ENCODE measurements at places on chromosomes 6 and 20.

GRCh38 chr6:71106276-71106675, 149.4 kb upstream of the B3GAT2 start:
- DNase-seq: no peak

GRCh38 chr6:72260489-72260888, 361.4 kb upstream of the KCNQ5 start:
- peak; percentile 48 for DNase-seq

GRCh38 chr6:12395898-12396297, 105.7 kb downstream of the EDN1 start:
- DNase-seq: no peak

DNA sequence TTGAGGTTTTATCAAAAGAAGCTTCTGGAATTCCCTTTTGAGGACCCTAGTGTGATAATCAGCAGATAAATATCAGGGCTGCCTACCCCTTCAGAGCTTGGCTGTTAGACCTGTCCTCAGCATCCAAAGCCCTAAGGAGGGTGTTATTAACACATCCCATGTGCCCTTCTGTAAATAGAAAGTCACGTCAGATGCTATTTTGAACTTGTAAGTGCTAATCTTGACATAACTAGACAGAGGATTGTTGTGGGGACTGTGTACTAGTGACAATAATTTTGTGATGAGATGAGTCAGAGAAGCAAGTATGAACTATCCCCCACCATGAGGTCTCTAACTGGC, 4.9 kb upstream of the LAMA4 start:
- DNase-seq: no peak

DNA sequence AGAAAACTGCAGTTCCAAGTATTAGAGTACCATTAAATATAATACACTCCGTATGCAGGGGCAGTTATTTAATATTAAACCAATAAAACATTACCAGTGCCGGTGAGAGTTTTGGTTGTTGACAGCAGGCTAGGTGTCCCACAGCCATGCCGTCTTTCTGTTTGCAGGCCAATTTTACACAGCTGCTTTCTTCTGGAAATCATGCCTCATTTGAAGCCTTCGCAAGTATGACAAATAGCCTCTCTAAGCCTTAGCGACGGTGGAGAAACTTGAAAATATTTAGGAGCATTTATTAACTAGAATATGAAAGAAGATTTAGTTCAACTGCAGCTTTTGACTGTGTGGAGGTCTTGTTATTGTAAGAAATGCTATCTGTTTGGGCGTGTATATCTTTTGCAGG, 226.0 kb downstream of the BMP2 start:
- DNase-seq: no peak

DNA sequence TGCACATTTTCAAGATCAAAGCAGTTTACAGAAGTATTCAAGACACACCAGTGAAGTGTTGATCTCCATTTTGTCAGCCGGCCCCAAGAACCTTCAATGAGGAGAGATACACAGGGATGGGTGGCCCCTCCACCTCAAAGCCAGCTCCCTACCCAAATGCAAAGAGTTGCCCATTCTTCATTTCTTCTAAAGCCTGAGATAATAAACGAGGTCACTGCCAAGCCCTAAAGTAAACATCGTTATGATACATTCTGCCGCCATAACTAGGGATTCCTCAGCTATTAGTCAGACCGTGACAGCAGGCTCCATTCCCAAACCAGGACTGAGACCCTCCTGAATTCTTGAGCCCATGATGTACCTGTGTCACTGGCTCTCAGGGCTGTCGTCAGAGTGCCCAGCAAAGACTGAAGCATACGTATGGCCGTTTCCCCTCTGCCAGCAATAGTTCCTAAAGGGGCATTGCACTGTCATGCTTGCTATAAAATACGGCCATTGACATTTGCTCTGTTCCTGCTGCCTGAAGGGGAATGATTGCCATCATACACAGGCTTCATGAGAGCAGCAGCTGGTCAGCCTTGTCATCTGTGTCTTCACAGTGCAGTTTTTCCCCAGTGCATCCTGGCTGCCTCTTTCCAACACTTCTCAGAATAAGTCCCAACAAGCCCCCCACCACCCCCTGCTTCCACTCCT, 41.7 kb downstream of the ISM1 start:
- peak; percentile 48 for DNase-seq

- no peak for DNase-seq
Observed at GRCh38 chr6:10381830-10382208, 33.1 kb downstream of the TFAP2A start.

DNA sequence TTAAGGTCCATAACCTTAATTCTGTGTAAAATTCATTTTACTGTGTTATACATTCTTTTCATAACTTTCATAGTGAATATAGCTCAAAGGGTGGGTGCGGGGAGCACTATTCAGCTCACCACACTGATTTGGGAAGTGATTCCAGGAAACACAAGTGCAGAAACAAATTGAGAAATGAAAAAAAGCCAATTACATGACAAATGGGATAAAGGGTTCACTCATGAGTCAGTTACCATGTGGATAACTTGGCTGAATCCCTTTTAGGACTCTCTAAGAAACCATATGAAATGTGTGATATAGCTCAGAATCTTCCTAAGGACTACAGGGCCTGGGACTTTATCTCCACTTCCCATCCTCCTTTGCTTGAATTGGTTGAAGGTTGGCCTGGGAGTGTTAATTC, 3.1 kb upstream of the BTN2A1 start:
- peak; percentile 32 for DNase-seq

GRCh38 chr20:59751075-59751711, 146.9 kb downstream of the PHACTR3 start:
- DNase-seq: peak; percentile 68

DNA sequence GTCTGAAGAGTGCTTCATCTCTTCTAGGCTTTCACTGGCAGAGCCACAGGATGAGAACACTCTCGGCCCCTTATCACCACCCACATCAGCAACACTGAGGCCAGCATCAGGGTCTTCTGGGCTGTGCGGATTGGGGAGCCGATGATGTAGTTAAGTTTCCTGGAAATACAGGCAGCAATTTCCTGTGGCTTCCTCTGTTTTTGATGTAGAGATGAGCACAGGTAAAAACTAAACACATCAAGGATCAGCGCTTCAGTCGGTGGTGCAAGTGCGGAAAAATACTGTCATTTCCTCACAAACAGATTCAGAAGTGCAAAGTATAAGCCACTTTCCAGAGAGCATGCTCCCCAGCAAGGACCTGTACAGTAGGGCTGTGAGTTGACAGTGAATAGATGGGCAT, 62.6 kb downstream of the BACH2 start:
- no peak for DNase-seq

DNA sequence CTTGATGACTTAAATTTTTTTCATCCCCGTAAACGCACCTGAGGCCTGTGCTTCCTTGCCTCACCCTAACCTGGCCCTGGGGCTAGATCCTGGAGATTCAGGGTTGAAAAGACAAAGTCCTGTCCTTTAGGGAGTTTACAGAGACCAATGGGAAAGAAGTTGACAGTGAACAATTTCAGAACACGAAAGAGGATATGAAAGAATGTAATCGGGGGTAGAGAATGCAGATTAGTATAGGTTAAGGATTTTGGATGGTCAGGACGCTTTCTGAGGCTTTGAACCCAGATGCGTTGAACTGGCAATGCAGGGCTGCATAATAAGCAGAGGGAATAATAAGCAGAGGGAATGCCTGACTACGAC, 1.7 kb upstream of the FBXO5 start:
- DNase-seq: no peak

DNA sequence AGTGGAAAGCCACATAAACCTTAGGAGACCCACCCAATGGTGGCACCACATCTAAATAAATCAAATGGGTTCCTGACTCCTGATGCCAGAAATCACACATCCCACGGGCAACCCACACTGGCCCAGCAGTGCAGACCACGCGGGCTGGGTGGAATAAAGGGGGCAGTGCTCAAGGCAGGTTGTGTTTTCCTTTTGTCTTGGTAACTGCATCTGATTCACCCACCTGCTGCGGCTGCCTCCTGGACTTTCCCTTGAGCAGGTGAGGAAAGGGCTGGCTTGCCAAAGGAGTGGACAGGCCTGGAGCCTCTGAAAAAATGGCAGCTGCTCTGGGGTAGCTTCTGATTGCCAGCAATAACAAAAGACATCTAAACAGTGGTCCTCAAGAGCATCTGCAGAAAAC, 119.5 kb upstream of the KCNK16 start:
- no peak for DNase-seq

DNA sequence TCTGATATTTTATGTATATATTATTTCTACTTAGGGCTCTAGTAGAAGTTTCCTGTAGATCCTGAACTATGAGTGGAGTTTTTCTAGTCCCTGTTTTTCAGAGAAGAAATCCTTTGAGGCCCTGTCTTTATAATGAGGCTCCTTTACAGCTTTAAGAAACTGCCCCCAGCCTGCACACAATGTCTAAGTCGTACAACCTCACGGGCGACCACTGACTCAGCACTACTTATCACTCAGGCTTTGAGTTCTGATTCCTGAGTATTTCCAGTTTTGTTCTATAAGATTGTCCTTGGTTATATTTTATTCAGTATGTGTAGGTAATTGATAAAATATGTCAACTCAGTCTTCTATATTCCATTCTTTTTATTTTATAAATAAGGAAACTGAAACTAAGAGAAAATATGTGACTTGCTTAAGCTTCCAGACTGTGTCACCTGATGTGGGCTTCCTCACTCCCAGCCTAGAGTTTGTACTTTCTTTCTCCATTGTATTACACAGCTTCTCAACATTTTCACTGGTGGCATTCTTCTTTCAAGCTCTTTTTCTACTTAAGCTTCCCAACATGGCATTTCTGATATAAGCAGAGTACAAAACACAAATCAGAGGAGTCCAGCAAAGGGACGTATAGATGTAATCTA, 167.0 kb downstream of the TBX18 start:
- DNase-seq: no peak

DNA sequence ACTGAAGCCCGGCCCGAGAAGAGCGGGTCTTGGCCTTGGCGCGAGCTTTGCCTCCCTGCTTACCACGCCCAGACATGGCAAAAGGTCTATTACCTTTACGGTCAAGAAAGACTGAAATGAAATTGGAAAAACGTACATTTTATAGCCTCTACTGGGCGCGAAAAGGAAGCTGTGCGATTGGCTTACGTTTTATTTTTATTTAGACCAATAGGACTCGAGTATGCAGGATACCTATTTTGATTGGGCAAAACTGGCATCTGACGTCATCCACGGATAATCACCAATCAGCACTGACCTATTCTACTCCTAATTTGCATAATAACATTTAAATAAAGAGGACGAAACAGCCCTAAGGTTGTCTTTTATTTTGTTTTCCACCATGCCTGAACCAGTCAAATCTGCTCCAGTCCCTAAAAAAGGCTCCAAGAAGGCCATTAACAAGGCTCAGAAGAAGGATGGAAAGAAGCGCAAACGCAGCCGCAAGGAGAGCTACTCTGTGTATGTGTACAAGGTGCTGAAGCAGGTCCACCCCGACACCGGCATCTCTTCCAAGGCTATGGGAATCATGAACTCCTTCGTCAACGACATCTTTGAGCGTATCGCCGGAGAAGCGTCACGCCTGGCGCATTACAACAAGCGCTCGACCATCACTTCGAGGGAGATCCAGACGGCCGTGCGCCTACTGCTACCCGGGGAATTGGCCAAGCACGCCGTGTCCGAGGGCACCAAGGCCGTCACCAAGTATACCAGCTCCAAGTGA, 97.4 kb downstream of the OR2B2 start:
- peak; percentile 95 for DNase-seq

- DNase-seq: no peak
Observed at GRCh38 chr20:35007891-35008290, 52.2 kb downstream of the MYH7B start.

- peak; percentile 30 for DNase-seq
Observed at GRCh38 chr6:81759782-81760181, 7.3 kb upstream of the TENT5A start.

- no peak for DNase-seq
Observed at GRCh38 chr20:33178726-33179125, 10.8 kb downstream of the BPIFA2 start.

- DNase-seq: peak; percentile 89
Observed at GRCh38 chr6:28355743-28356665, 6.3 kb downstream of the ZKSCAN3 start.

DNA sequence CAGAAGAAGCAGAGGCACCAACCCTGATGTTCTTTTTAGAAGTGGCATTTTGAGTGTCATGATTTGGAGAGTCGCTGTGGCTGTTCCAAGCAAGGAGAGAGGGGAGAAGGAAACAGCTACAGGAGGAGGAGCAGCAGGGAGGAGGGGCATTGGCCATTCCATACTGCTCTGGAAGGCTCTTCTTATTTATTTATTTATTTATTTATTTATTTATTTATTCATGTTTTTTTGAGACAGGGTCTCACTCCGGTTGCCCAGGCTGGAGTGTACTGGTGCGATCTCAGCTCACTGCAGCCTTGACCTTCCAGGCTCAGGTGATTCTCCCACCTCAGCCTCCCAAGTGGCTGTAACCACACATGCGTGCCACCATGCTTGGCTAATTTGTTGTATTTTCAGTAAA, 178.3 kb upstream of the PROKR2 start:
- no peak for DNase-seq

GRCh38 chr6:167510648-167511047, 185.8 kb downstream of the TTLL2 start:
- DNase-seq: no peak

- DNase-seq: no peak
Observed at GRCh38 chr6:11042750-11043377, 1.2 kb downstream of the ELOVL2 start.

- no peak for DNase-seq
Observed at GRCh38 chr6:6521961-6522482, 66.5 kb upstream of the LY86 start.

GRCh38 chr6:157229132-157229618, 94.1 kb downstream of the TMEM242 start:
- no peak for DNase-seq

DNA sequence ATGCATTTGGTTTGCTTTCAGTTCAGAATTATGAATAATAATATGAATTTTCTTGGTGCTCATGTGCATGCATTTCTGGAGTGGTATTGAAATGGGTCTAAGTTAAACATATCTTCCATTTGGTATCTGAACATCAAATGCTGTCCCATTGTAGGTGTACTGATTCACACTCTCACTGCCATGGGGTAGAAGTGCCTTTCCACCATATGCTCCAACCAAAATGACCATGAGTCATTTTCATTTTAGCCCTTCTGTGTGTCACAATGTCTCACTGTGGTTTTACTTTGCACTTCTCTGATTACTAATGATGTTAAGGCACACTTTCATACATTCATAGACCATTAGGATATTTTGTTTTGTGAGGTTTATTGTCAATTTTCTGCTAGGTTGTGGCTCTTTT, 211.9 kb downstream of the HAO1 start:
- DNase-seq: no peak

DNA sequence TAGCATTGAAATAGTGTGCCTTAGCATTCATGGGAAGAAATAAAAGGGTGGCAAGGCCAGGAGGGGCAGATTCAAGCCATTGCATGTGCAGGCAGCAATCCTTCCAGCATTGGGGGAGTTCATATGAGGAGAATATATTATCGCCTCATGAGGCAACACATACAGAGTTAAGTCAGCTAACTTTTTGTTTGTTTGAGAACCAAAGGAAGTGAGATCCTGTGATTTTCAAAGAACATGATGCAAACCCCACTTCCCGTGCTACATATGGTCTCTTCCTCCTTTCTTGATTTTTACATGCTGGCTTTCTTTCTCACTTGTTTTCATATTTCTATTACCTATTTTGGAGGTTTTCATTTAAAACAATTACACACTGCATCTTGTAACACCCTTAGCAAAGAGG, 579.7 kb upstream of the ARID1B start:
- DNase-seq: no peak
